CD4-positive, alpha-beta T cell treated with Interleukin-1 beta for 1 hour (primary cell): ENCODE measurements at places on chromosomes 2 and 18.

DNA sequence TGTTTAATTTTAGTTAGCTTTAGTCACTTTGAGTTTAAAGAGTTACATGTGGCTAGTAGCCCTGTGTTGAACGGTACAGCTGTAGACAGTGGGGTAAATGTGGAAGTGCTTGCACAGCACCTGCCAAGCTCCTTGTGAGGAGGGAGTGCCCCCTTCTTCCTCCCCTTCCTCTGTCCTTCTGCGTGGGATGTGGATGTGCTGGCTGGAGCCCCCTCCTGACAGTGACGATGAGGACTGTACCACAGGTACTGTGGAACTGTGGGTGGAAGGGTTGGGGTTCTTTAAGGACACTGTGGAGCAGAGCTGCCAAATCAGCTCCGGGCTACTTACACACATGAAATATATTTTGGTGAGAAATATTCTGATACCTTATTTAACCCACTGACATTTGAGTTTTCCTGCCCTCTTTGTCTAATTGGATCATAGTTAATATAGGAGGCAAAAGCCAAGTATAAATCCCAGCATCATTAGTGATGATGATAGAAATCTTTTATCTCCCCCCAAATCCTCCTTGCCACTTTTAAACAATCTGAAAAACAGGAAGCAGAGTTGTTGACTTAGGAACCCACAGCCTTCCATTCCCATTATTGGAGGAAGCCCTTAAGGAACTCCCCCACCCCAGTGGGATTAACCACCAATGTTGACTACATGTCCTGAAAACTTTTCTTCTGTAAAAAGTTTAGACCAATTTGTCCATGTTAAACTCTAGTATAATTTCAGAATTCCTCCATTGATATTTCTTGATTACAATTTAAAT, 181.3 kb downstream of the PTPRM start:
- no peak for DNase-seq

DNA sequence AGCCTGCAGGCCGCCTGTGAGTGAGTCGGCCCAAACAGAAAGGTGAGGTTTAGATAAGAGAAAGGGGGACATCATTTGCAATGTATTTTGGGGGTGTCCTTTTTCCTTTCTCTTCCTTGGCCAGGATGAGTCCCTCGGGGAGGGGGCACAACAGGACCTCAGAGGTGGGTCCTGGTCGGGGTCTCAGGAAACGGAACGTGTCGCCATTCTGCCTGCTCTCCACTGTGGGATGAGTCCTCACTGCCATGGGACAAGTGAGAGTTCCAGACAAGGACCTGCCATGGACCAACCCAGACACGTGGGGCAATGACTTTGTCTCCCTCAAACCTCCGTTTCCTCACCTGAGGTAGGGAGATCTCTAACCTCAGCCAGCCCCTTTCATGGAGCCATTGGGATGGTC, 67.9 kb upstream of the TAF1B start:
- no peak for DNase-seq

DNA sequence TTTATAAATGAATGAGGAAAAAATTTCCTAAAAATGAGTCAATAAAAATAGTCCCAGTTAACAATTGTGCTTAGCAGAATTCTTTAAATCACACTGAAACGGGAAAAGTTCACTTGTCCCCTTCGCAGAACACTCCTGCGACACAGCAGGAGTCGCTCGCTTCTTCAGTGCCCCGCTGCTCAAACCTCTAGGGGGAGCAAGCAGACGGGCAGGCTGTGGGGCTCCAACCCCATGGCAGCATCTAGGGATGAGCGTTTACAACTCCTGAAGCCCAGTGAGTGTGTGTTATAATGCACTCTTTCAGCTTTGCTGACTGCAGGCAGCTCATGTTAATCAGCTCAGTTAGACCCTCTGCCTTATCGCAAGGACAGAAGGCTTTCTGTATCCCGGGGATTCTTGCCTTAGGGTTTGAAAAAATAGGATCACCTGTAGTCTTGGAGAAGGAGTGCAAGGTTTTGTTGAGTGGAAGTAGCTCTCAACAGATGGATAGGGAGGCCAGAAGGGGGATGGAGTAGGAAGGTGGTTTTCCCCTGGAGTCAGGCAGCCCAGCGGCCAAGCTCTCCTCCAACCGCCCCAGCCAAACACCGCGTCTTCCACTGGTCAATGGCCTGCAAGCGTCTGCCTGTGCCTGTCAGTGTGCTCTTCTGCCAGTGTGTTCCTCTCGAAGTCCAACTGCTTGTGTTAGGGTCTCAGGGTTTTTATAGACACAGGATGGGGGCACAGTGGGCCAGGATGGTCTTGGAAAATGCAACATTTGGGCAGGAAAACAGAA, 1977.7 kb upstream of the LRRTM1 start:
- DNase-seq = no peak

- DNase-seq = no peak
Observed at GRCh38 chr2:45380131-45380836, 230.8 kb downstream of the SRBD1 start.

DNA sequence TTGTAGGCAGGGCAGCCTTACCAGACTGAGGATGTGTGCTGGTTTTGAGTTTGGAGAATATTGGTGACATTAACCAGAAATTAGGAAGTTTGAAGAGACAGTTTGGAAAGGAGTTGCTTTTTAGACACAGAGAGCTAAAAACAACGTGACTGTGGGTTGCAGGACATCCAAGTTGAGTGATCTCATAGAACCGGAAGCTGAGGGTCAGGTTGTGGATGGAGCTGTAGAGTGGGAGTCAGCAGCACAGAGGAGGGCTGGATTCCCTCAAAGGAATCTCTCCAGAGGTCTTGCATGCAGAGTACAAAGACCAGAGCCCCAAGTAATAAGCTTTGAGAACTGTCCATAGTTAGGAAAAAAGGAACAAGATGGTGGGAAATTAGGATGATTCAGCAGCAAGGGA, 9.3 kb downstream of the MAPRE3 start:
- no peak for DNase-seq

GRCh38 chr2:57698935-57699449, 347.6 kb upstream of the VRK2 start:
- no peak for DNase-seq

GRCh38 chr18:3425446-3425845, 24.5 kb upstream of the TGIF1 start:
- no peak for DNase-seq

DNA sequence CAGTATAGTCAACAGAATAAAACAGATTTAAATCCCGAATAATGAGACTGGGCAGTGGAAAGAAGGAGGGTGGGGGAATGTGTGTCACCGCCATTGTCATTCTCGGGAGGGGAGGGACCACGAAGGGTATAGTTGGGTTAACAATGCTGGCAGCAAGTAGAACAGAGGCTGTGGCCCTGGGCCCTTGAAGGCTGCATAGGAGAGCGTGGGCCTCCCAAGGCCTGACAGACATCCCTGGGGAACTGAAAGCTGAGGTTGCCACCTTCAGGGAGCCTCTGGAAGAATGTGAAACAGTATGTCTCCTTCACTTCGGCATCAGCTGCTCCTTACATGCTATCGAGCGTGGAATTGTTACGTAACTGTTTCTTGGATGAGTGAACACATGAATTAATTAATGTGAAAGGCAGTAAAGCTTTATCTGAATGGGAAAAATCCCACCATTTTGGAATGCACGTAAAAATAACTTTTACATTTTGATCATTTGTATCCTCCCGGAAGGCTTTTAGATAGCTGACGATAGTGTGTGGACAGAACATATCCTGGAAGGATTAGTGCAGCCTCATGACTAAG, 92.8 kb upstream of the TTC39C start:
- no peak for DNase-seq

DNA sequence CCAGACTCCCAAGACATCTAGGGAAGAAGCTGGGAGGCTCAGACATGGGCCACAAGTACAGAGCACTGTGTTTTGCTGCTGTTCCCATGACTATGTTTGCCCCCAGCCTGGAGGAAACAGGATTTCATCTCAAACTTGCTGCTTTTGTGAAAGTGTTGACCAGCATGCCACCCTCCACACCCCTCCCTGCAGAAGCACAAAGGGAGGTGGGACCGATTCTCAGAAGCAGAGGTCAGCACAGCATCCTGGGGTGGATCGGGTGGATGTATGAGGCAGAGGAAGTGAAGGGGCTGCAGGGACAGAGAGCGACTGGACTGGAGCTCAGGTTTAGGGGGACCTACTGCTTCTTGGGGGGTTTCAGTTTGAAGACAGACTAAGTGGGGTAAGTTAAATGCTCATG, 209.2 kb downstream of the ZNF516 start:
- DNase-seq = no peak

GRCh38 chr18:77248873-77249568, 627 bp upstream of the GALR1 start:
- no peak for DNase-seq

DNA sequence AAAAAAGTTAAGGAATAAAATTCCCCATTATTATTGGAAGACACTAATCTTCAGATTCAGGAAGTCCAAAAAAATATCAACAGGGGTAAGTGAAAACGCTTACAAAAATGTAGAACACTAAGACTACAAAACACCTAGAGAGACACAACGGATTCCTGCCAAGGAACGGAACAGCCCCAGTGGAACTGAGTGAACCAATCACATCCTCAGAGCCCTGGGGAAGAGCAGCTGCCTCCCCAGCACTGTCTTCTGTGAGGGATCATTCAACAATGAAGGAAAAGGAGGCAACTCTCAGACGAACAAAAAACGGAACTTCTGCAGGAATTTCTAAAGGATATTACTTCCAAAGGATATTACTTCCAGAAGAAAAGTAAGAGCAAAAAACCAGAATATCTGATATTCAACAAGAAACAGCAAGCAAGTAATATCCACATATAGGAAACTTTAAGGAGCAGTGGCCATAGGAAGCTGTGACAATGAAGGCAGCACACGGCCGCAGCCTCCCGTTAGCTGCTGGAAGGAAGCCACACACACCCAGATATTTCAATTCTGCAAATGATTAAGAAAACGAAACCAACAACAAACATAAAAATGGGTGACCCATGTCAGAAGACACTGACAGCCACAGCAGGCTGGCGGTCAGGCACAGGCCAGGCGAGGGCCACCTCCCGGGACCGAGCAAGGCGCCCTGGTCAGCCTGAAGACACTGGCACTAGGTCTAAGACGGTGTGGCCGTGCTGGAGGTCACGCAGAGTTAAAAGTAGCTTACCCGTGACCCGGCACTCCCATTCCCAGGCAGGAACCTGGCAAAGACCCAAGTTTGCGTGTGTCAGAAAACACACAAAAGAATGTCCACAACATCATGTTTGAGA, 81.8 kb downstream of the HDAC4 start:
- DNase-seq = peak; percentile 13

DNA sequence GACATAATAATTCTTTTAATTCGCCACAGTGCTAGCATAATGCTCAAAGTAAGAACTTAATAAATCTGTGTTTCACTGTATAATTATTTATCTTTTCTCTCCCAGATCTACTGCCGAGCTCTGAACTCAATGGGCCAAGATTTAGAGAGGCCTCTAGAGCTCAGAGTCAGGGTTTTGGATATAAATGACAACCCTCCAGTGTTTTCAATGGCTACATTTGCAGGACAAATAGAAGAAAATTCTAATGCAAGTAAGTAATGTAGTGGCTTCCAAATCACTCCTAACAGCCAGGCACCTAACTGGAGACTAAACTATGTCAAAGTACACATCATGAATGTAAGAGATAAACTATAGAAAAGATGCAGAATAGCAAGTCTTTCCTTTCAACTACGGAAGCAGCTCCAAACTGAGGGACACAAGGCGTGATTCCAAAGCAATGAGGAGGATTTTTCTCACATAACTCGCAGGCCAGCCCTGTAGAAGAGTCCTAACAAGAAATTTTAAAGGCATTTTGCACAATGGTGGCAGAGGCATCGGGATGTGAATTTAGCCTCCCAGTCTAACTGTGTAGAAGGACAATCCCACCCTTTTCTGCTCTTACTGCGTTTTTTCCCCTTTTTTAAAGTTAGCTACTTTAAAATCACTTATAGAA, 12.0 kb downstream of the DSG1 start:
- no peak for DNase-seq

GRCh38 chr2:26725521-26725820, 32.9 kb downstream of the KCNK3 start:
- no peak for DNase-seq

- DNase-seq = no peak
Observed at GRCh38 chr2:75431763-75432162, 129.0 kb downstream of the EVA1A start.
